Activated naive CD8-positive, alpha-beta T cell treated with anti-CD3 and anti-CD28 coated beads for 36 hours (primary cell): ENCODE measurements at places on chromosomes 6 and 20.
A peak's percentile ranks its signal among the peaks of the same experiment; 100 is the strongest.

DNA sequence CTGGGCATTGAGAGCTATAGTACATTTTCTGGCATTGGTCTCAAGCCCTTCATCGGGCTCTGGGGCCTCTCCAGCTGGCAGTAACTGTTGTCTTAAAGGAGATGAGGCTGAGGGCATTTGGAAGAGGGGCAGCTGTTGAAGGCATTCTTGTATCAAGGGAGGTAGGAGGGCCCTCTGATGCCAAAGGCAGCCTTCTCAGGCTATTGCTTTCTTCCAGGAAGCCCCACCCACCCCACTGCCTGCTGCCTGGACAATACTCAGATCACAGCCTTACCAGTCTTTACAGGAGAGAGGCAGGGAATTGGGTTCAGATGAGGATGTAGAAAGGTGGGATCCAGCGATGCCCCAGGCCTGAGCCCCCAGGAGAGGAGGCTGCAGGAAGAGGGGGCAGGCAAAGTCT is 46.0 kb downstream of the CPXM1 start:
- no peak for DNase-seq

DNA sequence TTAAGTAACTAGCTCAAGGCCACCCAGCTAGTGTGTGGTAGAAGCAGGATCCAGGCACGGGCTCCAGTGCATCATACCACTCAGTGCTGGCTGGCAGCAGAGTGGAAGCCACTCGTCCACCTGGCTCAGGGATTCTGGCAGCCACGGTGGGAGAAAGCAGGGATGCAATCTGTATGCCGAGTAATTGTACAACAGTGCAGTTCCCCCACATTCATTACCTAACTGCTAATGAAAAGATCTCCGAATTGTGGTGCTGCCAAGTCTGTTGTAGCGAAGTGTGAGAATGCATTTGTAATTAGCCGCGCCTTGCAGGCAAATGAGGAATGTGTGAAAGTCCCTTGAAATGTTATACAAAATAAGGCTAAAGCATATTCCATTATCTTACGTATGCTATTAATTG is 29.0 kb downstream of the KCNG1 start:
- DNase-seq: no peak

GRCh38 chr6:48835421-48835958 is 627.6 kb downstream of the MMUT start:
- no peak for DNase-seq

DNA sequence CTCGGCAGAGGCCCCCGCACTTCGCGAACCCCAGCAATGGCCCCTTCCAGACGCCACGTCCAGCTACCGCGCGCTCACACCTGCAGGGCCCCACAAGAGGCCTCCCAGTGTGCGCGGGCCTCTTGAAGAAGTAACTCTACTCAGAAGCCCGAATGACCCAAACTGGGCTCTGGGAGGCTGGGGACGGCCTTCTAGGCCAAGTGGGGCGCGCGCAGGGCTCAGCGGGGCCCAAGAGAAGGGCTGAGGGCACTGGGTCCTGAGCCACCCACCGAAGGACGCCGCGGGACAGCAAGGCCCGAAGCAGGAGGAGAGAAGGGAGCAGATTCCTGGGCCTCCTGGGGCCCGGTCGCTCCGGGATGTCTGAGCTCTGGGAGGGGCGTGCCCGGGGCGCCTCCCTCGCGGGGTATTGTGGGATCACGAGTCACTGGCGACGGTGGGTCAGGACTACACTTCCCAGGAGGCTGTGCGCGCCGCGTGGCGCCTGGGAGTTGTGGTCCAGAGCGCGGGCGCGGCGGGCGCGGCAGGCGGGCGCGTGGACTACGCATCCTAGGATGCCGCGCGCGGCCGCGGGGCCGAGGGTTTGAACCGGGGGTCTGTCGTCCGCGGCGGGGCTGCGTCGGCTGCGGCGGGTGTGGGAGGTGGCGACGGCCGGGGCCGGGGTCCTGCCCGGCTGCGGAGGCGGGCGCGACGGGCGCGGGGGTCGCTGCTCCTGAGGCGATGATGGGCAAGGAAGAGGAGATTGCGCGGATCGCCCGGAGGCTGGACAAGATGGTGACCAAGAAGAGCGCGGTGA is at the start of gene TCEA2:
Gene TCEA2, plus strand, starts transcription at position 603 of the 793 bp plus-strand sequence. Its CDS starts 115 bp downstream, at position 718.
- peak; percentile 95 for DNase-seq

DNA sequence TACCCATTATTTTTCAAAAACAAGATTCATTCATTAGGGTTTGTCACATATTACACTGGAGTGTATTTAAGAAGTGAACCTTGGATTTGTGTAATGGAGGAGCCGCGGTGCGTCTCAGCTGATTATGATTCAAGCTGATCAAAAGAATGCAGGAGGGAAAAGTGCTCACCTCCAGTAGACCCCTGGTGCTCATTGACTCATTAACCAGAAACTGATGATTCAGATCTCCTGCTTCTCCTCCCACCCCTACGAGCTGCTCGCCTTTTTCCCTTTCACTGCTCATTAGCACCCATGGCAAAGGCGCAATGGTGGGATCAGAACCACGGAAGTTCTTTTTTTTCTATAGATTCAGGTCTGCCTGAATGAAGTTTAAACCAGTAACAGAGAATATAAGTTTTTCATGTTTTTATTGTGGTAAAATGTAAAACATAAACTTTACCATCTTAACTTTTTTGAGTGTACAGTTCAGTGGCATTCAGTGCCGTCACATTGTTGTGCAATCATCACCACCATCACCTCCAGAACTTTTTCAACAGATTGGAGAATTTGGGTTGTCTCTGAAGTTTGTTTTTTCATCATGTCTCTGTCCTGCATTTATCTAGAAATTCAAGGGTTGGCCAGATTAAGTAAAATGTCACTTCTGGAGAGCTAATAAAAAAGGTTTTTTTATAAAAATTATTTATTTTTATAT is 101.6 kb downstream of the LINC00237 start:
- DNase-seq: no peak

- no peak for DNase-seq
These were observed 46.7 kb downstream of the LRRN4 start for GRCh38 chr20:6007094-6007528.

DNA sequence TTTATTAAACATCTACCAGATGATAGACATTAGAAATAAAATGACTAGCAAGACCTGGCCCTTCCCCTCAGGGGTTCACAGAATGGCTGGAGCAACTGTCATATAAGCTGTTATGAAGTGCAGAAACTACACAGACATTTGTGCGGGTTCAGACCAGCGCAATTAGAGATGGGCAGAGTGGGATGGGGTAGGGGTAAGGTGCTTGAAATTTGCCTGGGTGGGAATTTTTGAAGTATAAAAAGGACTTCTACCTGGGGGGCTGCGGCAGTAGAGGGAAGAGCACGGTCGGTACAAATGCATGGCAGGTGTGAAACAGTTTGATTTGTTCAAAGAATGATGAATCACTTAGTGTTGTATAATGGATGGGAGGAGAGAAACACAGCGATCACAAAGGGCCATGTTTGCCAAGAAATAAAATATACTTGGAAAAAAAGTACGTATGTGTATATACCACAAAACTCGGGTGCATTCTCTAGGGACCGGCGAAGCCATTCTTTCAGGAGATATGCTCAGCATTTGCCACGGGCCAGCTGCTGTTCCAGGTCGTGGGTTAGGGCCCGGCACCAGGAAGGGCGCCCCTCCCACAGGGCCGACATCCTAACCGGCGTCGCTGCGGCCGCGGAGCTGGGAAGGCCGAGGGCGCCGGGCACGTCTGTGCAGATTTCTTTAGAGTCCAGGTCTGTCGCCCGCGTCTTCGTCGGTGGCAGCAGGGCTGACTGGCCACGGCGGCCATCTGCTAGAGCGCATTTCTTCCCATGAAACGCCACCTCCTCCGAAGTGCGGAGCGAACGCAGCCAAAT is 809 bp upstream of the NOL7 start:
- DNase-seq: peak; percentile 44

DNA sequence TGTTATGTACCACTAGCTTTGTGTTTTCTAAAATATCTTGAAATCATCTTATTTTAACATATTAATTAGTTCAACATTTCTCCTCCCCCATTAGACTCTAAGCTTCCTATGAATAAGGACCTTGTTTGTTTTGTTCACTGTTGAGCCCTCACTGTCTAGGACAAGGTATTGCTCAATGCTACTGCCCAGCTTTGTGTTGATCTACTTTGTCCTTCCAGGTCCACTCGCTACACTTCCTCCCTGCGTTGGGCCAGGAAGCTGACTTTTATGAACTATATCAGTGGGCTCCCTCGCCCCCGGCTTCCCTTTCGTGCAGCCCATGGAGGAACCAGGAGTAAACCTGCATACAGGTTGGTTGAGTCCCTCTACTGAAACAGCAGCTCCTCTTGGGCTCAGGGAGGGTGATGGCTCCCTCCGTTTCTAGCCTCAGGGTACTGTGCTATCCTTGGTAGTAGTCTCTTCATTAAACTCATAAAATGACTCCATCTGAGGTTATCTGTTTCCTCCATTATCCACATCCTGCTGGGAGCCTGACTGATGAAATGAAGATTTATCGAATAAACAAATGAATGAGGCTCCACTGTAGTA is 272.5 kb downstream of the CLIC5 start:
- no peak for DNase-seq

DNA sequence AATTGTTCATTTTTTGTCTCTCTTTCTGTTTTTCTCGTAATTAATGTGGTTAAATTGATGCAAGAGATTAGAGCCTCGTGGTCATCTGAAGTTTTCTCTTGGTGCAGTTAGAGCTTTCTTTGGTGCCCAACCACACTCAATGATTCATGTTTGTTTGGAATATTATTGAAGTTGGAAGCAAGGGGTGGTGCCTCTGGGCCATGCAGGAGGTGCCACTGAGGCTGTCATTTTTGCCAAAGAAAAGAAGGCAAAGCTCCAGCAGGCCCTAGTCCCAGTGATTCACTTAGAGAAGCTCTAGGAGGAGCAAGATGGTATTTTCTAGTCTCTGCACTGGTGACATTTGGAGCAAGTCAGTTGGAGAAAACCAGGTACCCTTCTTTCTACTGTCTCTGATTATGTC is 144.5 kb upstream of the RALGAPA2 start:
- no peak for DNase-seq

DNA sequence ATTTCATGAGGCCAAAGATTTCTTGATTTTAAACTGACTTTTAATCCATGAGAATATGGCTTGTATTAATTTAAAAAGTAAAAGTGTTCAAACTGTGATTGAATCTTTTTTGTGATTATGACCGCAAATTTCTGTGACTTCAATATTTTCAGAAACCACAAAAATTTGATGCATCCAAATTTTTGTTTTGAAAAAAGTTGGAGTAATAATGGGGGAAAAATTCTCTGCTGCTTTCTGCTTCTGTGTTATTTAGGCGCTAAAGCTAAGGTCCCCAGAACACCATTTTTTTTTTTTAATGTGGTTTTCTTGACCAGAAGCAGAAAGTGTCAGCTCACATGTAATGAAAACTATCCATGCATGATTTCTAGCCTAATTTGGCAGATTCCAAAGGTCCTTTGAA is 65.3 kb downstream of the GRIK2 start:
- DNase-seq: no peak

GRCh38 chr6:21707524-21708319 is 114.2 kb downstream of the SOX4 start:
- no peak for DNase-seq

- DNase-seq: peak; percentile 66
These were observed 20.6 kb upstream of the HLA-F start for GRCh38 chr6:29702519-29703103.

GRCh38 chr6:151288712-151289398 is 49.1 kb downstream of the AKAP12 start:
- no peak for DNase-seq

GRCh38 chr6:166904101-166904746 is 52.1 kb downstream of the RNASET2 start:
- no peak for DNase-seq

DNA sequence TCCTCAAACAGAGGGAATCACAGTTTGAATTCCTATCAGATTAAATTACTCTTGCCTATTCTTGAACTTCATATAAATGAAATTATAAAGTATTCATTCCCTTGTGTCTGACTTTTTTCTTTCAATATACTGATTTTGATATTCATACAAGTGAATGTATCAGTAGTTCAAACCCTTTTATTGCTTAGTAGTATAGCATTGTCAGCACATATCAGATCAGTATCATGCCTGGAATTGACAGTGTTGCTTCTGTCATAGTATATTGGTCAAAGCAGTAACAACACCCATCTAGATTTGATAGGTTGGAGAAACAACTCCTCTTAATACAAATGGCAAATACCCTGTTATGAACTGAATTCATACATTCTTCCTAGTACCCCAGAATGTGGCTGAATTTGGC is 89.1 kb upstream of the SLC35F1 start:
- no peak for DNase-seq

- DNase-seq: no peak
These were observed 96.7 kb downstream of the SLX4IP start for GRCh38 chr20:10531848-10532247.

DNA sequence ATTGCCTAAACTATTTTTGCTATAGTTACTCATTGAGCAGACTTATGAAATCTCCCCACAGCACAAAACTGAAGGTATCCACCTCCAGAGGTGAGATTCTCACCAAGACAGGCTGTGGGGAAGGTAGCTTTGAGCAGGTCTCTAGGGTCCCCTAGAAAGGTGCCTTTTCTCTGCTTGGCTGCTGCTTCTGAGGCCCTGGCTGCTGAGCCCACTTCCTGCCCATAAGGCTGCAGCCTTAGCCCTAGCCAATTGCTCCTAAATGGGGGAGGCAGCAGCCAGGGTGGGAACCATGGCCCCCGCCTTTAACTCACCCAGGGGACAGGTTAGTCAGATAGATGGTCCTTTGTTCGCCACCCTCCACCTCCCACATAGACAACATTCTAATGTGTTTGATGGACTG is 3.6 kb downstream of the NT5E start:
- DNase-seq: peak; percentile 22

DNA sequence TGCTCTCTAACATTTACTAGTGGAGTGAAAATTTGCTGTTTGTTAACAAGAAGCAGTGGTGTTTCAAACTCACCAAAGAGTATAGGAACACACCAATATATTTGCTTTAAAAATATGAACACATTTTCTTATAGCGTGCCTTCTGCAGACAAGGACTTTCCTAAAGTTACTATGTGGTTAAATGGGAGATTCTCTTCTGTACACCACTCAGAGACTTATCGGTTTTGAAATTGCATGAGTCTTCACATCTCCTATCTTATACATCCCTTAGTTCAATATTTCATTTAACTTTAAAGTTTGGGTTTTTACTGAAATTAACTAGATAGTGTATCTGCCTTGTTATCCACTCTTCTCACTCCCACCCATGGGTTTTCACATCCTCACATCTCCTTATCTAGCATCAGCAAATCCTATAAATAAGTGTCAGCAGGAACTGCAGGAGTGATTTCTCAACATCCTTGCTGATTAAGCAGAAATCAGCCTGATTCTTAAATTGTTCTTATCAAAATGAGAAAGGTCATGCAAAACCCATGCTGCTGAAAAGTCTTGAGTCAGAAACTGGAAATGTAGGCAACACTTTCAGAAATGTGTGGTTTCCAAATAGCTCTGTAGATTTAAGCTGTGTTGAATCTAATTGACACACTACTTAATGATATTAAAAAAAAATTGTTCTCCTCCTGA is 1075.6 kb upstream of the GJE1 start:
- no peak for DNase-seq
